ENCODE measurements at places on chromosomes 6 and 20.

- no peak for DNase-seq
These were observed 18.4 kb downstream of the UBE3D start for GRCh38 chr6:83047065-83047754.

- no peak for DNase-seq
These were observed 20.3 kb downstream of the SYNDIG1 start for GRCh38 chr20:24489631-24490260.

DNA sequence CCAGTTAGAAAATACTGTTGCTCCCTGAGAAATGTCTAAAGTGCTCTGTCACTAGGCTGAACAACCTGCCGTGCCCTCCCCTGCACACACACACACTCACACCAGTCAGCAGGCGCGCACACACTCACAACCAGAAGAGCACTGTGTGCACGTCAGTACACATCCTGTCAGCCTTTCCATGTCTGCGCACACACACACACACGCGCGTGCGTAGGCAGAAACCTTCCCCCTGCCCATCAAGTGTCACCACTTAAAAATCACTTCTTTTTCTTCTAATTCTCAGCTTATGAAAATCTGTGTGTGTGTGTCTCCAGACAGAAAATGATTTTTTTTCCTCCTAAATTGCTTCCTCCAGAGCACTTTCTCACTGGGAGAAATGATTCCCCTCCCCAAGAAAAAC is 100.3 kb downstream of the EDN3 start:
- DNase-seq: no peak

DNA sequence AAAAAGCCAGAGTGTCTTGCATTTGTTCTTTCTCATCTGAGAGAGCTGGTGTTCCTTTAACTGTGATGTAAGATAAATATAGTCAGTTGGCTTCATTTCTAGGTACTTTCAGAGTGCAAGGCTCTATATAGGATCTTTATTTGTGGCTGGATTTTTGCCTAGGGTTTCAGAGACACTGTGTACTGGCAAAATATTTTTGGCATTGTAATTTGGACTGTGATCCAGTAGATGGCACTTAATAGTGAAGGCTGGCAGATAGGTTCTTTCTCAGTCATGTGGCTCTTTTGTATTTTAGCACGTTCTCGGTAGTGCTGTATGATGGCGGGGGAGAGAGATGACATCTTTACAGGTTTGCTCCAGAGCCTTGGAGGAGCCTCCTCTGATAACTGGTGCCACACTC is 26.8 kb upstream of the SLC35B3 start:
- no peak for DNase-seq

- no peak for DNase-seq
These were observed 13.2 kb upstream of the SSTR4 start for GRCh38 chr20:23021951-23022350.

GRCh38 chr6:149154261-149154821 is 163.2 kb upstream of the TAB2 start:
- no peak for DNase-seq

- DNase-seq: no peak
These were observed 21.8 kb downstream of the FOXA2 start for GRCh38 chr20:22562620-22563019.

DNA sequence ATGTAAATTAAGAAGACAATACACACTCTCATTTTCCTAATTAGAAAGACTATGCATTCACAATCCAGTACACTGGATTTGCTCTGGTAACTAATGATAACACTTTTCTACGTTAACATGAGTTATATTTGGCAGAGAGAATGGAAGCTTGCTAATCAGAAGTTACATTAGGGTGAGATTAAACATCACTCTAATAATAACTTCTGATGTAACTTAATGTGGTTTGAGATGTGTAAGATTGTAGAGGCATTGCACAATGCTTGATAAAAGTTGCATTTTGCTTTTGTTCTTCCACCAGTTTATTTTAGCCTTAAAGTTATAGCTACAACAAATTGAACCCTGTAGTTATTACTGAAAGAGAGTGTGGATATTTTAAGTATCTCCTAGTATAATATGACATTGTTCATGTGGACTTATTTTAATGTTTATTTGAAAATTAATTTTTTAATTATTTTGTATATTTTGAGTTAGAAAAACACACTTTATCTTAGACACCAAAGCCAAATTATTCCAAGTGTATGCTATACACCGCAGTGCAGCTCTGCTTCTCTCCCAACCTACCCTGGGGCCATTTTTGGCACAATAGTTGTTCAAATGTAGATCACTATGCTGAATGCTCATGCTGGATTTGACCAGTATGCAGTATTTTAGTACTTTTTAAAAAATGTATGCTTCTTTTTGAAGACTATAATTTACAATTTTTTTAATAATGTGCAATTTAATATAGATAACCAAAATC is 143.2 kb downstream of the SLC16A10 start:
- DNase-seq: no peak

- DNase-seq: no peak
These were observed 241.4 kb downstream of the LAMA2 start for GRCh38 chr6:129124347-129124746.

DNA sequence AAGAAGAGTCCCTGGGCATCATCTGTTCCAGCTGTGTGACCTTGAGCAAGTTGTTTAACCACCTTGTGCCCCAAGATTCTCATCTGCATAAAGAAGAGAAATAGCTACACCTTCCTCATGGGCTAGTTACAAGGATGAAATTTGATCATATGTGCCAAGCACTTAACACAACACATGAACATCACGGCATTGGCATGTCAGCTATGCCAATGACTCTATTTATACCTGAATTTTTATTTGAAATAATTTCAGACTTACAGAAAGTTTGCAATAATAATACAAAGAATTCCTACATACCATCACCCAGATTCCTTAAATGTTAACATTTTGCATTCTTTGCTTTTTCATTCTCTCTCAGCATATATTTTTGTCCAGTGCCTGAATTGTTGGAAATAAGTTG is 21.0 kb upstream of the TCF15 start:
- no peak for DNase-seq

DNA sequence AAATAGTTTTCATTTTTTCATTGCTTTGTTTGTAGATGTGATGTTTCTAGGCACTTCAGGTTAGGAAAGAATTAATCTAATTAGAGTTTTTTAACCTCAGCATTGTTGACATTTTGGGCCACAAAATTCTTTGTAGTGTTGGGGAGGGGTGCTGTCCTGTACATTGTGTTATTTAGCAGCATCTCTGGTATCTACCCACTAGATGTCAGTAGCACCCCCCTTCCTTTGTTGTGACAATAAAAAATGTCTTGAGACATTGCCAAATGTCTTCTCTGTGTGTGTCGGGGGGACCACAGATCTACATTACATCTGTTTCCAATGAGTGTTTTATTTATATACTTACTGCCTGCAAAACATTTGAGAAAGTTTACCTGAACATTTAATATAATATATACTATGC is 45.6 kb downstream of the EYA4 start:
- no peak for DNase-seq

GRCh38 chr6:42509256-42509655 is 54.6 kb upstream of the UBR2 start:
- DNase-seq: no peak

DNA sequence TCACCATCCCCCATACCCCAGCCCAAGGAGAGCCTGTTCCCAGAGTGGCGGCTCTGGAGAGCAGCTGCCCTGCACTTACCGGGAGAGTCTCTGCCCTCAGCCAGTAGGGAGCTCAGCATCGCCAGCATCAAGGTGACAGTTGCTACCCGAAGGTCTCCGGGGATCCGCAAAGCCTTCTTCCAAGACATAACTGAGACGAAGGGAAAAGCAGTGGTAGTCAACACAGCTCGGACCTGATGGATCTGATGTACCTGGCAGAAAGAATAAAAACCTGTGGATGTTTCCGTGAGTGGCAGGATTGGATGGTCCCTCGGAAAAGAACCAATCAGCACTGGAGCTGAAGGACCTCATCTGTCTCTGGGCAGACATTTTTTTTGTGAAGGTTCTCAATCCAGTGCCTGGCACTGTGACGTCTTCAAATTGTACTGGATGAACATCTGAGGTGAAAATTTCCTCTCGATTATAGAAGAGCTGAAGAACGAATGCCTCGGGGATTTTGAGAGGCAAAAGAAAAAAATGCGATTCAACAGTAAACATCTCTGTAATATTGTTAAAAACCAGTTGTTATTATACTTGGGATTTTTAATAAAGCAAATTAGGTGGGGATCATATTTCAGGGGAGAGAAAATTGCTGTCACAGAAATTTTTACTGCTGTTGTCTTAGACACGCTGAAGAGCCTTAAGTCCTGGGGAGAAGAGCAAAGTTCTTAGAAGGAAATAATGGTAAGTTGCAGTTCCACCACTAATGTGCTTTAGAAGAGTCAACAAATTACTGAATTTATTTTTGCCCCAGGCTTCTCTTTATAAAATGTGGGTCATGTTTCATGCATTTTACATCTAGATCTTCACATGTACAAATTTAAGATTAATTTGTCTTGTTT is at the start of gene HLA-DQB1:
Gene HLA-DQB1, minus strand, starts transcription at position 238 of the 881 bp plus-strand sequence. Its CDS starts 50 bp downstream, at position 188.
- no peak for DNase-seq

GRCh38 chr6:85458184-85458583 is 8.3 kb downstream of the NT5E start:
- no peak for DNase-seq

DNA sequence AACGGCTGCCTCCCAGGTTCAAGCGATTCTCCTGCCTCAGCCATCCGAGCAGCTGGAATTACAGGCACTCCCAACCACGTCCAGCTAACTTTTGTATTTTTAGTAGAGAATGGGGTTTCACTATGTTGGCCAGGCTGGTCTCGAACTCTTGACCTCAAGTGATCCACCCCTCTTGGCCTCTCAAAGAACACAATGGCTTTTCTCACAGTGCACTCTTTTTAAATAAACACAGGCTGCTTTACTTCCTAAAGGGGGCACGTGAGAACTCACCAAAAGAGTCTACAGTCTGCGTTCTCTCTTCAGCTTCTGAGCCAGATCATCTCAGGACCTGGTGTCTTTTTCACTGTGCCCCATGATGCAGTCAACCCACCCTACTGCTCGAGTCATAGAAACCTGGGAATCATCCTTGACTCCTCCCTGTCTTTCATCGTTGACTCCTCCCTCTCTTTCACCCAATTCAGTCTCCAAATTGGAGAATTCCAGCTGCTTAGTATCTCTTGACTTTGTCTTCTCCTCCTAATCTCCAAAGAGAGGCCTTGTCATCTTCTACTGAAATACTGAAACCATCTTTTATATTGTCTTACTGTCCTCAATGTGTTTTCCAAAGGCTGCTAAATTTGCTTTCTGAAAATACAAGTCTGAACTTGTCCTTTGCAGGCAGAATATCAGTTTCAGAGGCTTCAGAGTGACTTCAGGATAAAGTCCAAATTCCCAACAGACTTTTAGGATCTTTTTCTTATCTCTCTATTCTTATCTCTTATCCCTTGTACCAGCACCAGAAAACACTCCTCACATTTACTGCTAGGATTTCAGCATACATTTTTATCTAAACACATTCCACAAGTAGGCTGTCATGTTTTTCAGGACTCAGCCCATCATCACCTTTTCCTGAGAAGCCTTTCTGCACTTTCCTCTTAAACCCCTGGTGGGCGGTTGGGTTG is 323.4 kb downstream of the SYNE1 start:
- DNase-seq: no peak

DNA sequence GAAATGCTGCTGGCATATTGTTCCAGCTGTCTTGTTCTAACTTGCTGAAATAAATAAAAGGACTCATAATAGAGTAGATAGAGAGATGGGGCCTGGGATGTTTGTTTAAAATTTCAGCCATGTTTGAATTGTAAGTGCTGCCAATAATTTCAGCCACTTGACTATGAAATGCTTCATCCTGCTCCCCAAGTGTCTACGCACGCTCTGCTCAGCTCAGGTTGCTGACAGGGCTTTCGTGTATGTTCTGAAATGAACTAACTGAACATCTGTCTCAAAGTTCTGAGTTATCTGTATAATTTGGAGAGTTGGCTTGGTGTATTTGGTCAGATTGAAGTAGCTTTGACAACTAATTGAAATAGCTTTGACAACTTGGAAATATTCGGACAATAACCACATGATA is 387.8 kb downstream of the BMP2 start:
- DNase-seq: peak; percentile 34

DNA sequence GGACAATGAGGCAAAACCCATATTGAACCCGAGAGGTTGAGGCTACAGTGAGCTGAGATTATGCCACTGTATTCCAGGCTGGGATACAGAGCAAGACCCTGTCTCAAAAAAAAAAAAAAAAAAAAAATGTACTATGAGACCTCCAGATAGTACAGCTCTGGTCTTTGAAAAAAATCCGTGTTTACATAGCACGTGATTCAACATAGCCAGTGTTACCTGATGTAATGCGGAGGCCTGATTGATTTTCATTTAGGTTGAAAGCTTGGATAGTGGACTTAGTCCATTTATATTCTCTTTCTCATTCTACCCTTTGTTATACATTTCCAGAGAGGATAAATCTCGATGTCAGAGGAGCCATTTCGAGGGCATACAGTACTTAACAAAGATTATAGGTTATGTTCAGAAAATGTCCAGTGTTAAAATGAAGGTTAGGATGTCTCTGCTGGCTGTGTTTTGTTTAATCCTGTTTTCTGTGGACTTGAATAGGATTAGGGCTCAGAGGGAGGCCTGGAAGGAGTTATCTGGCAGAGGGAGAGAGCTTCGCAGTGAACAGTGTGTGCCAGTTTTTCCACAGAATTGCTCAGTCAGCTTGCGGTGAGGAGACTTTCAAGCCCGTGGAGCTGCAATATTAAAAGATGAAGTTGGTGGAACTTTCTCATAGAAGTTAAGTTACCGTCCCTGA is 33.9 kb upstream of the BCLAF1 start:
- no peak for DNase-seq

- DNase-seq: no peak
These were observed 164.4 kb downstream of the SIM1 start for GRCh38 chr6:100300221-100300736.

- no peak for DNase-seq
These were observed 18.7 kb downstream of the FAM50B start for GRCh38 chr6:3867641-3868502.

DNA sequence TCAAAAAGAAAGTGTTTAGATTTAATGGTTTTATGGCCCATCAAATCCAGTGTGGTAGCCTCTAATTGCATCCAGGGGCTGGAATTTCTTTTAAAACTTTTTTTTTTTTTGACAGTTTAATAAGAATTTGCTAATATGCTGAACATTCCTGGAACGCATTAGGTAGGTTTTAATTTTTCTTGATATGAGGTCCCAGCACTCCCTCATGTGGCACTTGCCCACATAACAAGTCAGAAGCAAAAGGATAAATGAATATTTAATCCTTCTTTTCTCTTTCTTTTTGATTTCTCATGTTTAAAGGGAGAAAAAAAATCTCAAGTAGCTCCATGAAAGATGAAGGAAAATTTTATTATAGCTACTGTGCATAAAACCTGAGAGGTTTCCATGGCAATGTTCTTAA is 13.5 kb downstream of the HAO1 start:
- DNase-seq: no peak

GRCh38 chr20:58514321-58515232 is 622 bp downstream of the APCDD1L start:
- no peak for DNase-seq

All from NCI-H2081 treated with DMSO at 0.1 percent for 48 hours (cell line).